GF-D8 (cell line): ENCODE measurements at places on chromosomes 2 and 18.
A peak's percentile ranks its signal among the peaks of the same experiment; 100 is the strongest.

- DNase-seq = no peak
These were observed 4.3 kb upstream of the SPAG16 start for GRCh38 chr2:213279971-213280370.

DNA sequence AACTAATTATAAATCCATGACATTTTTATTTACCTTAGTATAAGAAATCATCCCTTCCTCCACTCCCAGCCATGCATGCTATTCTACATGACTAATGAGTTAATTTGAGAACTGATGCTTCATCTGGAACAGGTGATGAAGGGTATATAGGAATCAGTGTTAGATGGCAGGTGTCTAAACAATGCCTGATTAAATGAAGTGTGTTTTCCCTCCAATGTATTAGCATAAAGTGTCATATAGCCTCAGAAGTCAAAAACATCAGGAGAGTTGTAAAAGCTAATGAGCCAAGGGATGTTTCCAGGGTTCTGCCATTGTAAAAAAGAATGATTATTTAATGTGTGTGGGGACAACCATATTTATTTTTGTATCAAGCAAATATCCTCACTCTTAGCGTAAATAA lies 913.8 kb downstream of the DCC start:
- no peak for DNase-seq

DNA sequence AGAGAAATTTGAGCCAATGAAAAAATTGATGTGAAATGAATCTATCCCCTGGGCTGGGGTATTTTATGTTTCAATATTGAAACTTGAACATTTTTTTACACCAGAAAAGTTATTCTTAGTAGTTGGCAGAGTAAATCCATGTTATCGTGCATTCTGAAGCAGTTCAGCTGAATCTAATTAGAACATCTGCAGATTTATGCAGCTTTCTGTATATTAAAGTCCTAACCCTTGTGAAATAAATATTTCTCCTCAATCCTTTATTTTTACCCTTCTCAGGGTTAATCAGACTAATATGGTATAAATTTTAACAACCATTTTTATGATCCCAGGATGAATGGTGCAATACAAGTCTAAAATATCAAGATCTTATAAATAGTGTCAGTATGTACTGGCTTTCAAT lies 69.5 kb downstream of the CDH20 start:
- DNase-seq = no peak

- no peak for DNase-seq
These were observed 2.8 kb upstream of the PPP4R3B start for GRCh38 chr2:55620123-55620779.

DNA sequence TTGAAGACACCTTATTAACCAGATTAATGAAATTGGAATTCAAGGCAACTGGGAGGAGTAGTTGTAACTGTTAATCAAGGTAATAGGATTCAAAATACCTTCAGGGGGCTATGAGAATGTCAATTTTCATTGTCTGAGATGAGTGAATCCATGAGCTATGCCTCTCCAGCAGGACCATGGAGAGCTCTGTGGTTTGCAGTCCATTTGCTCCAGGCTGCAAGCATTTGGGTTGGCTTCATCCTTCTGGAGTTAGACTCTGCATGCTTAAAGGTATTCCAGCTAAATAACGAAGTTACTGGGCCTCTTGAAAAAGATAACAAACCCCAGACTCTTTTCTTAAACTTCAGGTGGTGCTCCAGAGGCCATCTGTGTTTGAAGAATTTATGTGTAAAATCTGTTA lies 207.1 kb upstream of the SLC8A1 start:
- no peak for DNase-seq

DNA sequence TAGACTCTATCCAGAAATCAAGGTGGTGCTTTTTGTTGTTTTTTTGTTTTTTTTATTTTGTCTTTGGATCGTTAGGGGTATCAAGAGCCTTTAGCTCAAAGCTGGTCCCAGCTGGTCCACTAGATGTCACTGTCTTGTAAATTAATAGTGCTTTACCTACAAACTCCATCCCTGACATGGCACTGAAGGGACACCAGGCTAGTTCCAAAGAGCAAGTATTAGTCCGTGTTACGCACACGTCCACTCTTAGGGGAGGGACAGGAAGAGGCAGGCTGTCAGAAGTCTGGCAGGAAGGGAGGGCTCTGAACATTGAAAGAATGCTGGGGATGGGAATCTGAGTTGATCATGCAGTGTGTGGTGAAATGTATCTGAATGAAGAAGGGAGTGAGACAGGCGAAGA lies 85.9 kb upstream of the CCBE1 start:
- no peak for DNase-seq

DNA sequence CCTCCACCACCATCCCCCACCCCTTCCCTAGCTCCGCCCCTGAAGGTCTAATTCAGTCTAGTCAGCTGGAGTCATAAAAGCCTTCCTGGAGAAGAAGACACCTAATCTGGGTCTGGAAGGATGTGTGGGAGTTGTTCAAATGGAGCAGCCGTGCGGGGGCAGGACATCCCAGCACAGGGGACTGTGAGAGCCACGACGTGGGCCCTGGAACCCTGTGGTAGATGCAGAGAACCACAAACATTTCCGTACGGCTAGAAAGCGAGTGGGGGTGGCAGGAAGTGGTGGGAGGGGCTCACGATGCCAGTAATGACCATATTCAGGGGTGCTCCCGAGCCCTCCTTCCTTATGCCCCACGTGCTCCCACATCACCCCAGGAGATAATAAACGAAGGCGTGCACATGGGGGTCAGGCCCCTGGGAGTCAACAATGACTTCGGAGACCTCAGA lies 20.9 kb upstream of the COL6A3 start:
- peak; percentile 35 for DNase-seq

DNA sequence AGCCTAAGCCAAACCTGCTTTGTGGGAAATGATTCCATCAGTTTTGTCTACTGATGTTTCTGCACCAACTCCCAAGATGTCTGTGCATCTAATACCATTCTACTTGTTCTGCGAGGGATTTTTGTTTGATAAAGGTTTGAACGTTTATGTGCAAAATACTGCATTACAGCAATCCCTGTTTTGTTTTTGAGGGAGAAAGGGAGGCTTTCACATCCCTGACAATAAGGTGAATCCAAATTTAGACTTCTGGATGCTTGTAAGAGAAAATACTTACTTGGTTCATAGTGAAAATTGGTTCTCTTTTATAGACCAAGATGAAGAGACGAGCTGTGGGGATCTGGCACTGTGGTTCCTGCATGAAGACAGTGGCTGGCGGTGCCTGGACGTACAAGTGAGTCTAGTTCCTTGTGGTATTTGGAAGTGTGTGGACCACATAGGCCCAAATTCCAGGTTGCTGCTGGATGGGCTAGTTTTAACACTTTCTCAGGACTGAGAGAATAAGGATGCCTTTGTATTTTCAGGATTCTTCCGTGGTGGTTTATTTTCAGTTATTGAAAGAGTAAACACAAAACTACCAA lies 1.1 kb downstream of the RPL37A start:
- DNase-seq = no peak

DNA sequence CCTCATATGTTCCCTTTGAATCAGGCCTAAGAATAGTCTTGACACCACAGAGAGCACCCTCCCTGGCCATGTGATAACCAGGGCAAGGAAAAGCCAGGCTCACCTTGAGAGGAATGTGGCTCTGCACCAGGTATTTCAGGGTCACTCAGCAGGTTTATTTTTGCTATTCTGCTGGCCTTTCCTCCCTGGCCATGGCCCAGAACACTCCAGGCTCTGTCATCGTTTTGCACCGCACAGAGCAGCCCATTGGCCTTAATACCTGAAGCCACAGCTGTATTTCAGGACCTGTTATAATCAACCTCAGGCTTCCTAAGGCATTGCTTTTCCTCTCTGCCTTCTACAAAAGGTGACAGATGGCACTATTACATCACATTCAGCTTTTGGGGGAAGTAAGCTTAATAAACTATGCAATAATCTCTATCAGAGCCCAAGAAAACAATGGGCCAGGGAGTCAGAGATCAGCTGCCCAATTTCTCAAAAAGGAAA lies 668.3 kb downstream of the IRS1 start:
- DNase-seq = peak; percentile 43

DNA sequence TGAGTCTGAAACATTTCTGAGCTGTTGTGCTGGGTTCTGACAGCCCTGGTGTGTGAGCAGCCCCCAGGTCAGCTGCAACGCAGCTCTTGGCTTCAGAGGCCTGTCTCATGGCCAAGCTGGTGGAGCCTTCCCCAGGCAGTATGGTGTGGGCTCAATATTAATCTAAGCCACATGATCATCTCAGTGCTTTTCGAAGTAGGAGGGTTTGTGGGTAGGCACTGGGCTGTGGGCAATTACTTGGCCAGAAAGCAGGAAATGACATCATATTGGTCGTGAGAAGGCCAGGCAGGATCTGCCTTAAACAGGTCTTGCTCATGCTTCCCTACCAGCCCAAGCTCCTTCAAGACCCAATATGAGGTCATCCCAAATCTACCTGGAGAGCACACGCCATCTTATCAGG lies 26.9 kb downstream of the LOXHD1 start:
- DNase-seq = no peak

GRCh38 chr2:227890495-227891079 lies 19.2 kb downstream of the DAW1 start:
- DNase-seq = peak; percentile 10

DNA sequence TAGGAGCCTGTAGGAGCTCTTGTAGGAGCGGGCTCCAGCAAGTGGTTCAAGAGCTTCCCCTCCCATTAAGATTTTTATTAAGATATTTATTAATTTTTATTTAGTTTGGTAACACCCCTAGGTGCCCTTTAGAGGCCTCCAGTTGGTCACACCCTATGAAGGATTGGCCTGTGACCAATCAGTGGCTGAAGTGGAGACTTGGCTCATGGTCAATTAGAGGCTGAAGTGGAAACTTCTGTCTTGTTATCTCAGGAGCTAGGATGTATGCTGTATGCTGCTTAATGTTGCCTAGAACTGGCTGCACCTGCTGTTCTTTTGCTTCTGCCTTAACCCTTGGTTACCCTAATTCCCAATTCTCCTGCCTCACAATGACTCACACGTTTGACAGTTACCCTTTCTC lies 48.7 kb downstream of the DHRS9 start:
- no peak for DNase-seq
